ENCODE measurements at places on chromosomes 4 and X. TPM values are rescaled to one million over a fixed set of nuclear protein-coding genes. Genes with fewer than 3 reads are reported as not detected.
A peak's percentile ranks its signal among the peaks of the same experiment; 100 is the strongest.

DNA sequence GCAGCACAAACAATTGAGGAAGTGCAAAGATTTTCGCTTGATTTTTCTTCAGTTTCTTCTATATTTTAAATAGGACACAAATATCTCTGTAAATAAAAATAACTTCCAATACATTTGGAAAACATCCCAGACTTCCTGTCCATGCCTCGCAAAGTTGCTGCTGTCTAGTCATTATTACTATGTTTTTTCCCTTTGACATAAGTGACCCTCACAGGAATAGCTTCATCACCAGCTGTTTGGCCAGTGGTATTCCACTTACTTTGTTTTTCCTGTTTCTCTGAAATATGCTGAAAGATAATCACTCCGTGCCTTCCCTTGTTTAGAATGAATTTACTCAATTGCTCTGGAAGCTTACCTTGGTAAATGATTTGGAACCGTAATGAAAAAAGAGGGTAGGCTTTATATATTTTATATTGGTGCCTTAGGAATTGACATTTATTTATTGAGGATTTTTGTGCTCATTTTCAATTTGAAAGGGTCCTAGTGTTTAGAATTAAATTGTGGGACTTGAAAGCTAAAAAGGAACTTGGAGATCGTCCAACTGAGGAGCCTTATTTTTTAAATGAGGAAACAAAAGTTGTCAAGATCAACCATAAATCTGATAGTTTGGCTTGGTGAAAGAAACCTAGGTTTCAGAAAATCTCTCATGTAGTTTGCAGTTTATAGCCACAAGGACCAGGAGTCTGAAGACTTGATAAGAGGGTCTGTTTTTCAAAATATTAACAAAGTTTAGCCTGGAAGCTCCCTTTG lies 65.6 kb downstream of the CDKL5 start:
- no peak overlapping the region for H3K4me3 ChIP-seq
- no peaks in the 10 kb centered on the region for H3K36me3 ChIP-seq
- DNase-seq = no peak

DNA sequence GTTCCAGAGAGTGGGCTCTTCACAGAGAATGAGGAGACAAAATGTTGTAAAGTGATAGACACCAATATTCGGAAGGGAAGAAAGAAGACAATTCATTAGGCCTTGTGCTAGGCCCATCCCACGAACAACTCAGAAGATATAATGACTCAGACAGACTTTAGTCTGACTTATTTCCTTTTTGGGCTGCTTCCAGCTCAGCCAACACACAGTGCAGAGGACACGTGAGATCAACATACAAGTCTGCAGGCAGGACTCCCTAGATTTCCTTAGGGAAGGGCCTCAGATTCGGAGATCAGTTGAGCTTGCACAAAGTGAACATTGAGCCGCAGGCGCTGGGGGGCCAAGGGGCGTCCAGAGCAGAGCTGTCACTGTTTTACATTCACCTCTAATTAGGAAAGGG lies 290.7 kb upstream of the TENM3 start:
- H3K27ac ChIP-seq = no peak overlapping the region
- no peak for DNase-seq
- H3K4me3 ChIP-seq = no peak overlapping the region
- no peaks in the 10 kb centered on the region for H3K36me3 ChIP-seq

- no peak overlapping the region for H3K4me3 ChIP-seq
- H3K4me1 ChIP-seq = no peaks in the 10 kb centered on the region
- DNase-seq = no peak
- peaks cover 2% of the 10 kb centered on the region for H3K27me3 ChIP-seq
- H3K27ac ChIP-seq = no peak overlapping the region
Observed at GRCh38 chr4:185883591-185883990, 71.6 kb upstream of the SORBS2 start.

- H3K36me3 ChIP-seq = peaks cover 6% of the 10 kb centered on the region
- no peaks in the 10 kb centered on the region for H3K4me1 ChIP-seq
Observed at GRCh38 chr4:1154126-1154522, 18.3 kb downstream of the SPON2 start.

- H3K4me1 ChIP-seq = peaks cover 22% of the 10 kb centered on the region
- DNase-seq = peak; percentile 42
- H3K27me3 ChIP-seq = peaks cover 56% of the 10 kb centered on the region
- H3K27ac ChIP-seq = no peak overlapping the region
- H3K4me3 ChIP-seq = peak overlapping the region; percentile 69
Observed at GRCh38 chr4:78059524-78059889, 2.4 kb downstream of the FRAS1 start.

GRCh38 chr4:113290666-113291065 lies 241.2 kb downstream of the ANK2 start:
- DNase-seq = no peak
- peaks cover 7% of the 10 kb centered on the region for H3K27me3 ChIP-seq
- H3K4me3 ChIP-seq = no peak overlapping the region
- no peaks in the 10 kb centered on the region for H3K4me1 ChIP-seq
- no peaks in the 10 kb centered on the region for H3K36me3 ChIP-seq

DNA sequence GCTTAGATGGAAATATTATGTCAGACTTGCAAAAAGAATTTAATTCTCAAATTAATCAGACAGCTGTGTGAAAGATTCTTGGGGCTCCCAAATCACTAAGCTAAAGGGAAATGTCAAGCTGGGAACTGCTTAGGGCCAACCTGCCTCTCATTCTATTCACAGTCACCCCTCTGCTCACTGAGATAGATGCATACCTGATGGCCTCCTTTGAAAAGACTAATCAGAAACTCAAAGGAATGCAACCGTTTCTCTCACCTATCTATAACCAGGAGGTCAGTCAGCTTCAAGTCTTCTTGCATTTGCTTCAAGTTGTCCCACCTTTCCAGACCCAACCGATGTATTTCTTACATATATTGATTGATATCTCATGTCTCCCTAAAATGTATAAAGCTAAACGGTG lies 882.7 kb downstream of the CENPC start:
- H3K4me1 ChIP-seq = no peaks in the 10 kb centered on the region
- H3K27ac ChIP-seq = no peak overlapping the region
- no peaks in the 10 kb centered on the region for H3K36me3 ChIP-seq
- DNase-seq = no peak

DNA sequence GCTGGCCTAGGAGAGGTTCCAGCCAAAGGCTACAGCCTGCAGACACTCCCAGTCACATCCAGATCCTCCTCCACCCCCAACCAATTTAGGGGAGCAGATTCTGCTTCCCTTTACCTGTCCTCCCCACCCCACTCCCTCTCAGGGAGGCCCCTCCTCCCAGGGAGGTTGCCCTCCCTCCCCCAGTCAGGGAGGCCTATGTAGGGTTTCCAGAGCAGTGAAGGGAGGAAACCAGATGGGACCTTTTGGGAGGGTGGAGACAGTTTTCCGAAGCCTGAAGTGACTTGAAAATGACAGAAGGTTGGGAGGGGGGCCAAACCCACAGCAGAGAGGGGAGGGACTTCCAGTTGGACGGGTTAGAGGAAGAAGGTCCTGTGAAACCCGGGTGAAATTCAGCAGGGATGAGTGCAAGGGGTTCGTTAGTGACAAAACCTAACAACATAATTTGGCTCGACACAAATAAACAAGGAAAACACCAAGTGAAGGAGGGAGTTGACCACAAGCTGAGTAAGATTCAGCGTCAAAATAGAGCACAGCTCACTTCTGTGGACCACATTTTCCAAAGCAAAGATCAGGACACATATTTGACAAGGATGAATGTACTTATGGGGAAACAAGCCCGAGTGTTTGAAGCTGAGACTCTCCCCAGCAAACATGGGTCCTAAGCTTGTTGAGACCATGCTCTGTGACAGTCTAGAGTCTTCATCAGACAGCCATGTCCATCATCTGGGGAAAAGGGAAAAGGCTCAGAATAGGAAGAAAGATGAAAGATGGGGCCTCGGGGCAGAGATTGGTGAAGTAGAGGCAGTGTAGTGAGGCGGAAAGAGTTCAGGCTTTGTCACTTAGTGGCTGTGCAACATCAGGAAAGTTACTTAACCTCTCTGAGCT lies 46.4 kb downstream of the PRPS1 start:
- no peak for DNase-seq
- H3K36me3 ChIP-seq = peaks cover 4% of the 10 kb centered on the region
- peak overlapping the region; percentile 96 for H3K27ac ChIP-seq

GRCh38 chrX:108558217-108558616 lies 118.6 kb downstream of the COL4A5 start:
- no peak for DNase-seq
- no peaks in the 10 kb centered on the region for H3K36me3 ChIP-seq
- H3K27me3 ChIP-seq = no peaks in the 10 kb centered on the region
- no peaks in the 10 kb centered on the region for H3K4me1 ChIP-seq
- H3K27ac ChIP-seq = no peak overlapping the region

GRCh38 chr4:177239477-177239876 lies 70.2 kb upstream of the NEIL3 start:
- peaks cover 4% of the 10 kb centered on the region for H3K4me1 ChIP-seq
- H3K36me3 ChIP-seq = peaks cover 5% of the 10 kb centered on the region
- no peak overlapping the region for H3K27ac ChIP-seq

- no peaks in the 10 kb centered on the region for H3K36me3 ChIP-seq
- H3K27ac ChIP-seq = no peak overlapping the region
- H3K4me3 ChIP-seq = no peak overlapping the region
- H3K4me1 ChIP-seq = peaks cover 14% of the 10 kb centered on the region
- no peak for DNase-seq
Observed at GRCh38 chr4:87420276-87420830, 2.0 kb upstream of the NUDT9 start.

- H3K4me3 ChIP-seq = no peak overlapping the region
- peaks cover 1% of the 10 kb centered on the region for H3K36me3 ChIP-seq
- no peak overlapping the region for H3K27ac ChIP-seq
- DNase-seq = no peak
- no peaks in the 10 kb centered on the region for H3K27me3 ChIP-seq
- no peaks in the 10 kb centered on the region for H3K4me1 ChIP-seq
Observed at GRCh38 chr4:150591904-150592303, 10.0 kb downstream of the MAB21L2 start.

GRCh38 chr4:119663160-119663788 lies 34.7 kb upstream of the PDE5A start:
- no peak overlapping the region for H3K27ac ChIP-seq
- peaks cover 3% of the 10 kb centered on the region for H3K4me1 ChIP-seq
- no peak overlapping the region for H3K4me3 ChIP-seq
- H3K36me3 ChIP-seq = no peaks in the 10 kb centered on the region

The MXD4 gene
- total RNA-seq = 26.2 TPM

The RTL9 gene
- total RNA-seq = not detected

The GPC4 gene
- not detected for total RNA-seq

The VEGFD gene
- not detected for total RNA-seq

The MTMR8 gene
- total RNA-seq = 3.5 TPM

The MFAP3L gene
- 1.7 TPM for total RNA-seq

Data from activated naive CD8-positive, alpha-beta T cell treated with anti-CD3 and anti-CD28 coated beads, Interleukin-2, amount 10 ng/mL, durations not matched to agents 7 days and 5 days (primary cell).